ENCODE measurements at places on chromosomes 7 and 10.

- no peak for DNase-seq
Measured at GRCh38 chr7:24241206-24241605, 42.8 kb upstream of the NPY start.

DNA sequence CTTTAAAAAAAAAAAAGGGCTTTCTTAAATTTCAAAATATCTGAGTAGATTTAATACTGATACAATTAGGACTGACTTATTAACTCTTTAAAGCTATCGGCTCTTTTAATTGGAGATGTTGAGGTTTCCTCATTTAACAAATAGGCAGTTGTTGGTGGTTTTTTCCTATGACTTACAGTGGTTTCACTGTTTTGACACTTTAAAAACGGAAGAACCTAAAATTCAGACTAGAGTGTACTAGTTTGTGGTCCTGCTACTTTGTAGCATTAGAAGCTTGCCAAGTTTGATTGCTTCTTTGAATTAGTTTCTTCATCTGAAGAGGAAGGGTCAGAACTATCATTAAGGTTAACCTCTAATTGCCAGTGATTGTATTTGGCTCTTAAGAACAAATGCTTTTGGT, 27.7 kb downstream of the CUL1 start:
- no peak for DNase-seq

DNA sequence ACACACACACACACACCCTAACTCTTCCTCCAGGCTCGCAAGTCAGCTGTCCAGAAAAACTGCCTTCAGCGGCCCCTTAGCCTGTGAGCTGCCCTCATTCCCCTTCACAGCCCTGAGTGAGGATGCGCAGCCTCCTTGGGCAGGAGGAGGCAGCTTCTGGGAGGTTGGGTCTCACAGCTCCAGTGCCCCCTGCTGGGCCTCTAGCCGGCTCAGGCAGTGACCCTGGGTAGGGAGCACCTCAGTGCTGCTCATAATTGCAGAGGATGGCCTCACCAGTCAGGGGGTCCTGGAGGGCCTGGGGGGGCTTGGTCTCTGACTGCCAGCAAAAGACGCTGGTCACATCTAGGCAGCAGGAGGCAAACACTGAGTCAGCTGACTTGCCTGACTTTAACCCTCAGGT, 43.7 kb downstream of the ZNF273 start:
- DNase-seq = no peak

GRCh38 chr7:138417078-138417700, 42.9 kb upstream of the TRIM24 start:
- DNase-seq = no peak

DNA sequence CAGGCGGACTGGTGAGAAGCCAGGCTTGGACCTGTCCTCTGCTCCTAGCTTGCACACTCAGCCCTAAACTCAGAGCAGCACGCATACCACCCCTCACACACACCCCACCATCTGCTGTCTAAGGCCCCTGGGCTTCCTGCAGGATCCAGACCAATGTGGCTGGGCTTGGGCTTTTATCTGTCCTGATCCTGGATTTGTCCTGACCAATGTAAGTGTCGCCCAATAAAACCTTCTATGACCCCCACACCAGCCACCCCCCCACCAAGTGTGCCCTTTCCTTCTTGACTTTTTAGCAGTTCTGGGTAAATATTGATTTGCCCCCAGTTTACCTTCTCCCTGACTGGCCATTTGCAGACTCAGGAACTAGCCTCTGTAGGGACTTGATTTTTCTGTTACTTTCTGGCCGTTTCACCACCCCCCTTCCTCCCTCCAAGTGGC, 1.7 kb upstream of the HOXA13 start:
- no peak for DNase-seq

- DNase-seq = no peak
Measured at GRCh38 chr7:47142169-47142866, 439.6 kb downstream of the TNS3 start.

- DNase-seq = no peak
Measured at GRCh38 chr10:62734781-62735463, 69.6 kb upstream of the ADO start.
